Stromal cell of bone marrow (primary cell): ENCODE measurements at places on chromosomes 3 and 15.

GRCh38 chr3:46512191-46512749 is 14.5 kb downstream of the RTP3 start:
- no peak for DNase-seq

- DNase-seq: peak; percentile 98
These were observed 23.0 kb upstream of the MUC20 start for GRCh38 chr3:195697582-195698324.

GRCh38 chr3:17195192-17195611 is 310.4 kb downstream of the PLCL2 start:
- no peak for DNase-seq

- DNase-seq: no peak
These were observed 215.9 kb downstream of the THSD4 start for GRCh38 chr15:71331173-71331572.

DNA sequence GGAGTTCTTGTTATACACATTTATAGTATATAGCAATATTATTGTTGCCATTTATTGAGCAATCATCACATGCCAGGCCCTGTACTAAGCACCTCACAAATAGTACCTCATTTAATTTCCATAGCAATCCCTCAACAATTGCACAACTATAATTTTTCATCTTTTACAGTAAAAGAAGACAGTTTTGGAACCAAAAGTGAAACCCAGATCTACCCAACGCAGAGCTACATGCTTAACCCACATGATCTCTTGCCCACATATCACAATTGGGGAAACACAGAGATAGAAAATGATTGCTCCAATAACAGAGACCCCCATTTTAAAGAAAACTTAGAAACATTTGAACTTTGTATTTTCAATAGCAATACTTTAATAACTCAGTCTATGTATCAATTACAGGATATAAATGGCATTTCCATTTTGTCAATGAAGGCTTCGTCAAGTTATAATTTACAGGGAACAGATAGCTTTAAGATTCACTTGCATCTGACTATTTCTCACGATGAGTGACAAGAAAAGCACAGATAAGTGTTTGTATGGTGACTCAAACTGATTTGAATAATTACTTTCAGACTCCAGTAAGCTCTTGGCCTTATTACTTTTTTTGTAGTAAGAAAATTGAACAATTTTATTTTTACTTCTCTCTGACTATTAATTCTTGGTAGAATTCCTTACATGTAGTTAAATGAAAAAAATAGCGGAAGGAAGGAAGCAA is 38.7 kb upstream of the CCDC50 start:
- DNase-seq: peak; percentile 29

DNA sequence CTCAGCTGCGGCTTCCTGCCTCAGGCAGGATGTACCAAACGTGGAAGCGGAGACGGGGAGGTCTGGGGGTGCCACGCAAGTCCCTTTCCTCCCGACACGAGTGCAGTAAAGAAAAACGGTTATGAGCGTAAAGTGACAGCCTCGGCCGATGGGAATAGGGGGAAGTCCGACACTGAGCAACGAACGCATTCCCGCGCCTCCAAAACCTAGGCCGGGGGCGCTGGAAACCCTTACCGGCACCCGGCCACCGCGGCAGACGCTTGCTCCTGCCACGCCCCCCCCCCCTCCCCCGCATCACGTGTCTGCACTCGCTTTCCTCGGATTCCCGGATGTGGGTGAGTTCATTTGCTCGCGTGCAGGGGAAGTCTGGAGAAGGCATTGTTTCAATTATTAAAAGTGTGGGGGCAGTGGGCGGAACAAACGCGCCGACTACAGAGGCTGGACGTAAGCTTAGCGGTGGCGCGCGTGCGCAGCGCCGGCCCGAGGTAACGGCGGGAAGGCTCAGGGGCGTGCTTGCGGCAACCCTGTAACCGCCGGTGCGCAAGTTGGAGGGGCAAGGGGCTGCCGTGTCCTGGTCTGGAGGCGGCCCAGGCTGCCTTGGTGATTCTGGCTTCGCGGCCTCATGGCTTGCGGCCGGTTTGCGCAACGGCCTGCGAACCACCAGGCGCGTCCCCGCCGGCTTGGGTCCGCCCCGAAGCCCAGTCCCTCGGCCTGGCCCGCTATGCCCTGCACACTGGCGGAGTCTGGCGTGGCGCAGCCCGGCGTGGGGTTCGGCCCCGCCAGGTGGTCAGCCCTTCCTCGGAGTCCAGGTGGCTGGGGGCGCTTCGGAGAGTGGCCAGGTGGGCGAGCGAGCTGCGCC is at the start of the genes ANAPC13 and CEP63:
ANAPC13 (minus strand) TSS at position 268 of the 859 bp plus-strand sequence. CDS start 3,081 bp downstream, outside the sequence.
CEP63 (plus strand) TSS at position 340 of the 859 bp plus-strand sequence. CDS start 9,264 bp downstream, outside the sequence.
- DNase-seq: peak; percentile 98

DNA sequence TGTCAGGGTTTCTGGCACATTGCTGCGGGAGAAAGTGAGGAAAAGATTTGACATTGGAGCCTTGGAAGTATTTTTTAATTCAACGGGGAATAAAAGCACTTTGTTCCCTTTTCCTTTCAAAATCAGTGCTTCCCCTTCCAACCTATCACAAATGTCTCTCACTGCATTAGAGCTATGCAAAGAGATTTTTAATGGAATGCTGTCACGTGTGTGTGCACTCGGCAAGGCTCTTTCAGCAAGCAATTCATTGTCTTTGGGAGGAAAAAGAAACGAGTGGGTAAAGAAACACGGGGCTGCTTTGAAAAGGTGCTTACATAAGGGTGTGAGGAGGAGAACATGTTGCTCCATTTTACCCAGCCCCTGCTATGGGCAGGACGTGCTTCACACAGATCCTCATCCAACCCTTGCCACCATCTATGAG is 490.4 kb upstream of the PROK2 start:
- DNase-seq: no peak

GRCh38 chr3:16528581-16528993 is 15.1 kb upstream of the RFTN1 start:
- peak; percentile 84 for DNase-seq

GRCh38 chr3:63851287-63851686 is 12.3 kb downstream of the THOC7 start:
- DNase-seq: no peak

DNA sequence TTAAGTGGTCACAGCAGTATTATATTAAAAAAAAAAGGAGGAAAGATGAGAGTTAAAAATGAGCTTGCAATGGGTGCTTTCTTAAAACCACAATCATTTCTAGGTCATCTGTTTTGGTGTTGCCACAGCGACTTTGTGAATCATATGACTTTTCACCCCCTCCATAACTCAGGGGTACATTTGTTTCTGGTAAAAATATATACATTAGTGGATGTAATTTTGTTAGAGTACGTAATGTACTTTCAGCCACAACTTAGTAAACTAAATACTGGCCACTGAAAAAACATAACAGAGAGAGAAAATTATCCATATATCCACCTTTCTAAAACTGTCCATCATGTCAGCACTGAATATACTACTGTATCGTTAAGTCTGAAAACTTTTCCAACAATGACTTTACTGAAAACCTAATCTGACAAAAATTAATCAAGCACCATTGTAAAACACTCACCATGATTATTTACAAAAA is 3.4 kb downstream of the ANKRD28 start:
- DNase-seq: peak; percentile 65

GRCh38 chr15:57861815-57862586 is 155.5 kb downstream of the POLR2M start:
- DNase-seq: peak; percentile 86

DNA sequence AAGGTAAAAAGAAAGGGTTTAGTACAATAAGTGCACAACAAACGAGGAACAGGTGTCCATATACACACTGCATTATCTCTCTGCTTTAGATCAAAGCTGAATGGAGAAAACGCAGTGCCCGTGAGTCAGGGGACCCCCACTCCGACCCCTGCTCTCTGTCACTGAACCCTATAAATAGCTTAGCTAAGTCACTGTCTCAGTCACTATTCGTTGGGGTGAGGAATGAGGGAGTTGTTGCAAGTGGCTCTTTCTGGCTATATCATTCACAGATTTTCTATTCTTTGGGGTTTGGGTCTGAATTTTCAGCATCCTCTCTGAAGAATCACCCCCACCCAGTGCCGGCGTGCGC is 458 bp upstream of the STAC start:
- DNase-seq: no peak

DNA sequence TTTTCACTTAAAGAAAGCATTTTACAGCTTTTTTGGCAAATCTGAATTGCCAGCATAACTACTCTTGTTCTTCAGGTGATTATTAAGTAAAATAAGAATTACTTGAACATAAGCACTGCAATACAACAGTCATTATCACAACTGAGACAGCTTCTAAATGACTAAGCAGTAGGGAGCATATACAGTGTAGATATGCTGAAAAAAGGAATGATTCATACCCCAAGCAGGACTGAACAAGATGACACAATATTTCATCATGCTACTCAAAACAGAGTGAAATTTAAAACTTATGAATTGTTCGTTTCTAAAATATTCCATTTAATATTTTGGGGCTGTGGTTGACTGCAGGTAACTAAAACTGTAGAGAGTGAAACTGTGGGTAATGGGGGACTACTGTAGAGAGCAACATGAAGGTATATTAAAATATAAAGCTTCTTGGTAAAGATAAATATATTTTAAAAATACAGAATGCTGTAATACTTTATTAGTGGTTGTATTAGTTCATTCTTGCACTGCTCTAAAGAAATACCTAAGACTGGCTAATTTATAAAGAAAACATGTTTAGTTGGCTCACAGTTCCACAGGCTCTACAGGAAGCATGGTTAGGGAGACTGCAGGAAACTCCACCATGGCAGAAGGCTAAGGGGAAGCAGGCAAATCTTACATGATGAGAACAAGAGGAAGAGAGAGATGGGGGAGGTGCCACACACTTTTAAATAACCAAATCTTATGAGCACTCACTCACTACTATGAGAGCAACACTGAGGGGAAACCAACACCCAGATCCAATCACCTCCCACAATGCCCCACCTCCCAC is 84.8 kb downstream of the DCLK3 start:
- peak; percentile 71 for DNase-seq

- no peak for DNase-seq
These were observed 535.4 kb upstream of the BCHE start for GRCh38 chr3:166372571-166373106.

DNA sequence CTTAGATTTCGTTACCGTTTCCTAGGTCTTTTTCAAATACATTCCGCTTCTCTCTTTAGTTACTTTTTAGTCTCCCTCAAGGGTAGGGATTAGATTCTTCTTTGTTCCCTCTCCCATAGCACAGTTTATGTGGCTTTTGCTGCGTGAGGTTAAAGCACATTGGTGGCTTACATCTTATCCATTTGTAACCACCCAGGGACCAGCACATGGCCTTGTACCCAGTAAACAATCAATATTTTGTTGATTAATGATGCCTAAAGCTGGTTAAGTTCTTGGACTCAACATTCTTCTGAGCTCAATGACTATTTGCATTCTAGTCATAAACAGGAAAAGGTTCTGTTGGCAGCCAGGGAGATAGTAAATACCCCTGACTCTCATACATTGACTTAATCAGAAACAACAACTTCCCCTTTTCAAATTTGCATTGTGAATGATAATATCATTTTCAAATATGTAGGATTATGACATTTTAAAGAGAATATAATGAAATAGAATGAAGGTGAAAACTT is 60.2 kb downstream of the CACNA1D start:
- DNase-seq: no peak

DNA sequence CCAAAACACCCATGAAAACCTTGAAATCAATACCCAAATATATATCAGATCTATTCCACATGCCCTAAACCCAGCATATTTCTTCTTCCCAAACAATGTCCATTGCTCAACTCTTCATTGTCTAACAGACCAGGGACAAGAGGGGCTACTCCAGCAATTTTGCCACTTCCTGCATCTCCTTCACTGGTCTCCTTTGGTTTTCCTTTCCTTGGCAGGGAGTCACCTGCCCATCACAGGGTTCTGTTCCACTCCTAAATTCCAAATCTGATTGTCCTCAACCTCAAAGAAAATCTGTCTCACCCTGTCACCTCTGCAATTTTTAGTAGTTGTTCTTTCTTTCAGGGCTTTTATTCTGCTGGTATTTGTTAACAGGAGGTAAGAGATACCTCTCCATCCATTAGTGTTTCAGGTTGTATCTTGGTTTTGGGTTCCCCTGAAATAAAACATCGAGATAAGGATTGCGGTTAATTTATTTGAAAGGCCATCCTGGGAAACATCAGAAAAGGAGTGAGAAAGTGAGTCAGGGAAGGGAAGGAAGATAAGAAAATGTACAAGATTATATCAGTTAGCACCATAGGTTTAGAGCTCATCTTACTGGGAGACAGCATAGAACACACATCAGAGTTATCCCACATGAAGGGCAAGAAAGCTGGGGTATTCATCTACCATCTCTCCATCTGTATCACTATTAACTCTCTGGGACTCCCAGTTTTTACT is 13.6 kb downstream of the ZBED2 start:
- no peak for DNase-seq

DNA sequence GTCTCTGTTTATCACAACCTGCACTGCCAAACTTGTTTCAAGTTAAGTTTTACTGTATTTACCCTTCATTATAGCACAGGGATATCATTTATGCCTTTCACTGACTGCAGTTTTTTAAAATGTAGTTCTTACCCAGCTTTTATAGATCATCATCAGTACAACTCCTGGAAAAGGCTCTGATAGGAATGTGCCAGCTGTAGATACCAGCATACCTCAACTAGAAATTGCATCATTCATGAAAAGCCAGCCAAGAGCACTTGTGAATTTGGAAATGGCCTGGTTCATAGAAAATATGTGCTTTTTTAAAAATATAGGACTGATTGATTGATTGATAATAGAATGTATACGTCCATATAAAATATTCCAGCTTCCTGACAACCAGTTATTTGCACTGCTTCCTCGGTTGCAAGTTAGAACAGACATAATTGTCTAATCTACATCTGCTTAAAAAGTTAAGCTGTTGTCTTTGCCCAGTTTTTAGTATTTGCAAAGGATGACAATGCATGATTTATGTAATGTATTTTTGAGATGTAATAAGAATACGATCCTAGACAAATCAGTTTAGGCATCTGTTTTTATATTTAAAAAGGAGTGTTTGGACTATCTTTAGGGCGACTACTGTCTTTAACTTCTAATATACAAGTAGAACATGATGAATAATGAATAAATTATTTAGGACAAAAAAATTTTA is 58.5 kb downstream of the DCUN1D1 start:
- no peak for DNase-seq

DNA sequence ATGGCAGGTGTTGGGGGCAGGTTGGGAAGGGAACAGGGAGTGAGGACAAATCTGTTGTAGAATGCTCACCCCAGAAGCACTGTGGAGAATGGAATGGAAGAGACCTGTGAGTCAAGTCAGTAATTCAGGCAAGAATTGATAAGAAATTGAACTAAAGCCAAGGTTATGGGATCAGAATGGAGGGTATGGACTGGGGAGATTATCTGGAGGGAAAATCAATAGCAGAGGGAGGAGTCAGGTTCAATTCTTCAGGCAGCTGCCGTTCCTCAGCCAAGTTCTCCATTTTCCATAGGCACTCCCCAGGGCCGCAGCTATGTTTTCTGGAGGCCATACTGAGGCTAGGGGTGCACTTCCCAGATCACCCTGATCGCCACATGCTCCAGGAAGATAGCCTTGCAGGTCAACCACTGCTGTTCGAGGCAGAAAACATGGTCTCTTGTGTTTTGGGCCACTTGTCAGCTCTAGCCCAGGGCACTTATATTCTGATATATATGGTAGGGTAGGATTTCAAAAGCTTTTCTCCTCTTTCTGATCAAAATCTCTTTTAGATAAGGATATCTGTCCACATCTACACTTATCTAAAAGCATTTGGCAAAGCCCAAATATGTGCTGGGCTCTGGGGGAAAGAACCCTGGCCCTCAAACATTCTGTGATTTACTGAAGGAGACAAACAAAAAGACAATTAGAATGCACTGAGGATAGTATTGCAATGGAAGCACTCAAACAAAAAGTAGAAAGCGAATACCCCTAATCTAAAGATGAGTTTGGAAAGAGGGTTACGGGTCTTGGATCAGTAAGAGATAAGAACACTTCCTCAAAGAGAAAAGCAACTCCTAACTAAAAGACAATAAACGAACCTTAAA is 92.3 kb downstream of the TMEM212 start:
- no peak for DNase-seq

- DNase-seq: peak; percentile 70
These were observed 3.4 kb upstream of the DGKG start for GRCh38 chr3:186365202-186365974.
